ENCODE measurements at places on chromosomes 3 and 15.

DNA sequence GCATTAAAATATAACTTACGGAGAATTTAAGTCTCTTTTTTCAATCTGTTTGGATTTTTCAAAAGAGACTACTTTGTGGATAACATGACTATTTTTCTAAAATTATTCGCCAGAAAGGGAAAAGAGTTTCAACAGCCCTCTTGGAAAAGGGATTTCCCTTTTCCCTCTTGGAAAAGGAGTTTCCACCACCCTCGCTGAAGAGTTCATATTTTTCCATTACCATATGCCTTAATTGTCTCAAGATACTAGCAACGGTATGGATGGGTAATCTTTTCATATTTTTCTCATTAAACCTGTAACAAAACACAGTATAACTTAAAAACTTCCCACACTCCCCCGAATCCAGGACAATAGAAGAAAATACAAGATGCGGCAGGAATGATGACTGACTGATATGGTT is 66.1 kb upstream of the SPATA12 start:
- DNase-seq, result no peak

GRCh38 chr3:52188556-52188955 is 9.4 kb upstream of the ALAS1 start:
- no peak for DNase-seq

DNA sequence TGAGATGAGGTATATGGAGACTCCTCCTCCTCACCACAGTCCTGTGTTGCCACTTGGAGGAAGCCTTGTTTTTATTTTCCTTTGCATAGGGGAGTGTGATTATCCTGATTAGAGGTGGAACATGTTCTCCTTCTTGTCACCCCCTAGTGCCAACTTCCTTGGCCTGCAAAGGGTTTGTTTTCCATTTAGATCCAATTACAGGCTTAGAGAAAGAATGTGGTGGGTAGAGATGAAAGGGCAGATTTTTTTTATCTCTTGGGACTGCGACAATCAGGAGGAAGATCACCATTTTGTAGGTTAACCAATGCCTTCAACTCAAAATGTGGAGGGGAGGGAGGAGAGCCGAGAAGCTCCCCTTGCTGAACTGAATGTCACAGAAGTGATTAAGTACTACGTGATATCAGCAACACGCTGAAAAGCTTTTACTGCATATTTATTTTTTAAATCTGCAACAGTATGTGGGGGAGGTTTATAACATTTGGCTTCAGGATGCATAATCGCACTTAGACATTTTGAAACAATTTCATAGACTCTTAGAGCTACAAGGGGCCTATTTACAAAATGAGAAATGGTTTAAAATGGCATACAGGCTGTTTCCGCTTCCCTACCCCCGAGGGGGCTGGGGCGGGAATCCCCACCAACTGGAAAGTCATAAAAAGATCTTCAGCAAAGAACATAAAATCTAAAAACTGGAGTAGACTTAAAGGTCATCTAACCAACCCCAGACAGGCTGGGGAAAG is 2.4 kb downstream of the LMCD1 start:
- no peak for DNase-seq

GRCh38 chr15:39807791-39808190 is 25.1 kb upstream of the FSIP1 start:
- no peak for DNase-seq

DNA sequence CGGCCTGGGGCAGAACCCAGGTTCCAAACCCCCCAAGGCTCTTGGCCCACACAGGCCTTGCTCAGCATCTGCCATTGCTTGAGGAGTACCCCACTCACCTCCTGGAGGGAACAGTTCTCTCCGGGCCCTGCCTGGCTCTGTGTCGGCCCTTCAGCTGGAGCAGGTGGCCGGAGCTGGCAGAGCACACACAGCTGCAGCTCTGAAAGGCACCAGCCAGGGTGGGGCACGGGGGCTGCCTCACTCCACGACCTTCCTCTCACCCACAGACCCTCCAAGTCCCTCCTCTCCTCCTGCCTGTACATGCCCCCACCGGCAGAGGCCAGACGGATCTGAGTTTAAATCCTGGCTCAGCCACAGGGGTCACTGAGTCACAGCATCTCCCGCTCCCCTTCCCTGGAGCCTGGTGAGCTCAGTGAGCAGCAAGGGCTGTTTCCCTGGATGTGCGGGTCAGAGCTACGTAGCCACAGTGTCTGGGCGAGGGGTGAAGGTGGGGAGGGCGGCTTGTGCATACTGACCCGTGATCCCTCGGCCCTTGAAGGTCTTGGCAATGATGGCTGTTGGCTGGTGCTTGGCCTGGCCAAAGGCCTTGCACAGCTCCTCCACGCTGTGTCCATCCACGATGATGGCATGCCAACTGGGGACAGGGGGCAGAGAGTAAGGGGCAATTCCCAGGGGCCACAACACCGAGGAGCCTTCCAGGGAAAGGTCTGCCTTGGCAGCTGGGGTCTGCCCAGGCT is 23.0 kb downstream of the TKT start:
- no peak for DNase-seq

DNA sequence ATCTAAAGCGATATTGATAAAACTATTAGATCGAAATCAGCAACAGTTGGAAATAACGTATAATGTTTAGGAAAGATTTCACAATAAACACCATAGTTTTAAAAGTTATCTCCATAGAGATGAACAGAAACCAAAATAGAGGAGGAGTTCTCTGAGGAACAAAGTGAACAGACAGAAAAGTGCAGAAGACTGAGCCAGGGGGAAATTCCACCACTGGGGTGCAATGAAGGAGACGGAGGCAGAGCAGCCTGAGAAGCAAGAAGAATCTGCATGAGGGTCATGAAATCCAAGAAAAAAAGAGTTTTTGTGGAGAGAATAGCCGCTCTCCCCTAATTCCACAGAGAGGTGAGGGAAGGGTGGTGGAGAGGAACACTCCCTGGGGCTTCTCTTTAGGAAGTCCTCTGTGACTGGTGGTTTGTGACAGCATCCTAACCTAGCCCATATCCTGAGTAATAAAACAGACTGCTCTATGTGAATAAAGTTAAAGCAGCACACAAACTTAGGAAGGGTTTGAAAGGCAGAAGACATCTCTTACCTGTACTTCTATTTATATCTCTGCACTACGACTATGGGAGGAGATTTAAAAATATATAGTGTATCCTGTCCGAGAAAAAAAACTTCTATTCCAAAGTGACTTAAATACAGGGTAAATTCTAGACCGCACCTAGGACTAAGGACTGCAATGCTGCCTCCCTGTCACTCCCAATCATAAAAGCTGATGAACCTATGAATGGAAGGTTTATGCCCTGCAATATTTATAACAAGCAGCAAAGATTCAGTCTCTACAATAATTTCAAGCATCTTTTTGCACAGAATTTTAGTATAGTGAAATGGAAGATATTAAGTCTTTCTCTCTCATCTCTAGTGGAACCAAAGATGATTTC is 22.9 kb downstream of the ATP8B4 start:
- no peak for DNase-seq

- DNase-seq, result no peak
These were observed 50.8 kb downstream of the KLF15 start for GRCh38 chr3:126306397-126306796.

DNA sequence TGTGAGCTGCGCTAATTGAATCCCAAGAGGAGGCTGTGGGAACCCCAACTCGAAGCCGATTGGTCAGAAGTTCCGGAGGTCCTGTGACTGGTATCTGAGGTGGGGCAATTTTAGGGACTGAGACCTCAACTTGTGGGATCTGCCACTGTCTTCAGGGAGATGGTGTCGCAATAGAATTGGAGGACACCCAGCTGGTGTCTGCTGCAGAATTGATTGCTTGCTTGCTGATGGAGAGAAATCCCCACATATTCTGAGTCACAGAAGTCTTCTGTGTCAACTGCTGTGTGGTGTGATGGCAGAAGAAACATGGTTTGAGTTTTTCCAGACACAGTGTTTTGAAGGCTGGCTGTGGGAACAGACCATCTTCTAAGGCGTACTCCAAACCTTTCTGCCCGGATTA is 99.7 kb upstream of the PLXNA1 start:
- DNase-seq, result no peak

DNA sequence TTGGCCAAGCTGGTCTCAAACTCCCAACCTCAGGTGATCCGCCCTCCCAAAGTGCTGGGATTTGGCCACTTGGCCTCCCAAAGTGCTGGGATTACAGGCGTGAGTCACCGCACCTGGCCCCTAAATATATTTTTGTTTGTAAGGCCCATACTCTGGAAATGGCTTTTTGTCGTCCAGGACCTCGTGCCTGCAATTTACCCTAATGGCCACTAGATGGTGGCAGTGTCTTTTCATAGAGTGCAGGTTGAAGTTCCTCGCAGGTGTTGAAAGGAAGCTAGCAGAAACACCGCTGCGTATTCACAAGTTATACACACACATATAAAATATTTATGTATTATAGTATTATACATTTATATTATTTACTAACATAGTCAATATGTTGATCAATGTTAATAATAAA is 97.2 kb downstream of the LRTM1 start:
- DNase-seq, result no peak

- DNase-seq, result no peak
These were observed 86.0 kb upstream of the VGLL3 start for GRCh38 chr3:87076946-87077345.

GRCh38 chr15:60444289-60444912 is 34.5 kb downstream of the ICE2 start:
- DNase-seq, result no peak

GRCh38 chr3:14773691-14774128 is 45.1 kb upstream of the FGD5 start:
- DNase-seq, result no peak

- no peak for DNase-seq
These were observed 44.2 kb downstream of the ACAD9 start for GRCh38 chr3:128923576-128923975.

DNA sequence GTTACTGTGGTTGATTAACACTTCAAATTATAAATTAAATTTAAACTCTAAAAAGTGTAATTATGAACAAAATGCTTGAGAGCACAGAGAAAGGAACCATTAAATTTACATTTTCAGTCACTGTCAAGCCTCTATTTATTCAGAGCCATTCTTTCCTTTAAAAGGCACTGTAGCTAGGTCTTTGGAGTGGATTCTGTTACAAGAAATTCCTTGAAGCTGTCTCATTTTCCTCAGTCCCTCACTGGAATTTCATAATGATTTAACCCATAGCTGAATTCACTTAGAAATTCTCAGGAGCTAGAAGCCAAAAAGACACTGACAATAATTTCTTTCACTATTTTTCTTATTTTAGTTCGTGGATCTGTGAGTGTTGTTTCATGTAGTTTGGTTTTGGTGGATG is 81.2 kb upstream of the TCF12 start:
- DNase-seq, result no peak

- DNase-seq, result no peak
These were observed 188.4 kb downstream of the ABHD5 start for GRCh38 chr3:43879166-43879565.

- no peak for DNase-seq
These were observed 177.7 kb downstream of the VGLL4 start for GRCh38 chr3:11465744-11466616.

GRCh38 chr3:70201975-70202374 is 110.5 kb downstream of the MDFIC2 start:
- DNase-seq, result no peak

GRCh38 chr3:115548611-115549010 is 74.7 kb upstream of the GAP43 start:
- no peak for DNase-seq

DNA sequence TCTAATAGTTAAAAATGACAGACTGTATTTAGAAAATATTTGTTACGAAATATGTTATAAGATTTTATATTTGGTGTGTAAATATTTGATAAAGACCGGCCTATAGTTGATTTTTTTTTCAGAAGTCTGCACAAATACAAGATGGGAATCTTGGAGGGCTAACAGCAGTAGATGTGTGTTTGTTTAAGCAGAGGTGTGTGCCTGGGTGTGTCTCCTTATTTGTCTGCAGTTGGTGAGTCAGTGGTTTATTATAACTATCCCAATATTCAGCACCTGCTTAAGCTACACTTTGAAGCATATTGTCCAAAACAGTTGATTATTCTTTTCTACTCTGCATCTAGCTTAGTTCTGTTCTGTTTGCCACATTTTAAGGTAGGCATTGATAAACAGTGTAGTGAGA is 12.4 kb downstream of the GLCE start:
- no peak for DNase-seq

- DNase-seq, result no peak
These were observed 290.3 kb downstream of the ZBTB20 start for GRCh38 chr3:114856835-114857234.

GRCh38 chr15:81766829-81767475 is 278.9 kb downstream of the MEX3B start:
- DNase-seq, result no peak

- no peak for DNase-seq
These were observed 511 bp upstream of the RARB start for GRCh38 chr3:25427563-25427941.

- no peak for DNase-seq
These were observed 6.1 kb downstream of the PTX3 start for GRCh38 chr3:157442729-157443128.

DNA sequence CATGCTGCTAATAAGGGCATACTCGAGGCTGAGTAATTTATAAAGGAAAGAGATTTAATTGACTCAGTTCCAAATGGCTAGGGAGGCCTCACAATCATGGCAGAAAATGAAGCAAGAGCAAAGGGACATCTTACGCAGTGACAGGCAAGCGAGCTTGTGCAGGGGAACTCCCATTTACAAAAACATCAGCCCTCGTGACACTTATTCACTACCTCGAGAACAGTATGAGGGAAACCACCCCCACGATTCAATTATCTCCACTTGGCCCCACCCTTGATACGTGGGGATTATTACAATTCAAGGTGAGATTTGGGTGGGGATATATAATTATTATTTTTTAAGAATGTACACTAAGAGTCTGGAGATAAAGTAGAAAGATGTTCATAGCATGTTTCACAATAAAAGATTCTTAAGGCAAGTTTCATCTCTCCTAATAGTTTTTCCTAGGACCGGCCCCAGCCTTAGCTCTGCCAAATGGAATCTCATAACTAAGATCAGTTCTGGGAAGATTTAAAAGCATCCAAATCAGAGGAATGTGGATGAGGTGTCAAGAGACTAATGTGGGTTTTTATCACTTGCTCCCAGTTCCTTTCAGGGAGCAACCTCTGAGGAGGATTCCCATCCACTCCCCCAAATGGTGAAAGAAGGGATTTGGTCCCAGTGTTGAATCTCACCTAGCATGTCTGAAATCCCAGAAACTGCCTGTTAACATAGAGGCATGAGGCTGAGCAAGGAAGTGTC is 221.0 kb downstream of the ZMAT3 start:
- no peak for DNase-seq

GRCh38 chr15:84750583-84751092 is 2.2 kb downstream of the ZNF592 start:
- no peak for DNase-seq

GRCh38 chr15:48285329-48286214 is 45.7 kb upstream of the DUT start:
- DNase-seq, result no peak

DNA sequence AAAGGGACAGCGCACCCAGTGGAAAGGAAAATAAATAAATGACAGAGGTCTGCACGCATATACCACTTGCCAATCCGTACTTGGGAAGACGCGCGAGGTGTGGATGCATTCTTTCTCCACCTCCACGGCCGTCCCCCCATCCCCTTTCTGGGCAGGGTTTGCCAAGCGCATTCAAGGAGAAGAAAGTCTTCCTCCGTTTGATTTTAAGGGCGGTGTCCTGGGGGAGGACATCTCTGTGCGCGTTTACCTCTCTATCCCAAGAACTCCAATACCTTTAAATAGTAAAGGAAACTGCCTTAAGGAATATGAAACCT is 576 bp upstream of the MB21D2 start:
- DNase-seq, result no peak

All from activated T-cell treated with anti-CD3 and anti-CD28 coated beads, Interleukin-2, amount 50 U/mL, for 1 hour (primary cell).